ENCODE measurements at places on chromosomes 13 and 19.
A peak's percentile ranks its signal among the peaks of the same experiment; 100 is the strongest.

- DNase-seq, result no peak
Measured at GRCh38 chr19:45139286-45140143, 21.3 kb downstream of the NKPD1 start.

DNA sequence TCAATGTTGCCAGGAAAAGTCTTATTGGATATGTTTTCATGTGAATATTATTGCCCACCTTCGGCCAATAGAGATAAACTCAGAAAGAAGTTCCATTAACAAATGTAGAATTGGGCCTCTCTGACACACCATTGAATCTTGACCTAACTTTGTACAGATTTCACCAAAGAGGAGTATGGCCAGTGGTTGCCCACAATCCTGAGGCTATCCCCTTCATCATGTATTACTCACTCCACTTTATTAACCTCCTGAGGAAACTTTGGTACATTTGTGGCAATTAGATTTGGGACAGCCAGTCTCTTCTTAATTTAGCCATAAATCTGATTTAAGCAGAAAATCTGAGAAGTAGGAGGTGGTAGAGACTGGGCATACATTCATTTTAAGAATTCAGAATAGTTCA lies 53.3 kb upstream of the POSTN start:
- no peak for DNase-seq

GRCh38 chr13:93499991-93500390 lies 273.4 kb downstream of the GPC6 start:
- DNase-seq, result no peak

DNA sequence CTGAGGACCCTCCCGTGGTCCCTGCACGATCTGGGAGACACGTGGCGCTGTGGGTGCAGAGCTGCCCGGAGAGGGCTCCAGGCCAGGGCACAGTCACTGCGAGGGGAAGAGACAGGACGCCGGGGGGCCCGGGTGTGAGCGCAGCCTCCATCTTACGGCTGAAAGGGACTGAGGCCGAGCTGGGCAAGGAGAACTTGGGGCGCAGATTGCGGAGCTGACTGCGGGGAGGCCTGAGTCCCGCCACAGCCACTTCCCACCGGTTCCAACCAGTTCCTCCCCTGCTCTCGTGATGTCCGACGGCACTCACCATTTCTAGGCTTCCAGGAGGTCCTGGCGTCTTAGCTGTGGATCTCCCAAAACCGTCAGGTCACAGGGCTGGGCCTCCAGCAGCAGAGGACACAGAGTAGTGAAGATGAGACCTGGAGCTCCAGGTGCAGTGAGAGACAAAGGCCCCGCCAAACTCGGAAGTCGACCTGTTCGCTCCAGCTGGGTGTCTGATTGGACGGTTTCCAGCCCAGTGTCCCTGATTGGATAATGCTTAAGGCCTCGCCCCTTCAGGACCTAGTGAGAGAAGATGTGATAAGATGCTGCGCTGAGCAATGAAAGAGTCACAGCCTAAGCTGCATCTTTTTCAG lies 4.8 kb upstream of the ZNF253 start:
- peak; percentile 19 for DNase-seq

DNA sequence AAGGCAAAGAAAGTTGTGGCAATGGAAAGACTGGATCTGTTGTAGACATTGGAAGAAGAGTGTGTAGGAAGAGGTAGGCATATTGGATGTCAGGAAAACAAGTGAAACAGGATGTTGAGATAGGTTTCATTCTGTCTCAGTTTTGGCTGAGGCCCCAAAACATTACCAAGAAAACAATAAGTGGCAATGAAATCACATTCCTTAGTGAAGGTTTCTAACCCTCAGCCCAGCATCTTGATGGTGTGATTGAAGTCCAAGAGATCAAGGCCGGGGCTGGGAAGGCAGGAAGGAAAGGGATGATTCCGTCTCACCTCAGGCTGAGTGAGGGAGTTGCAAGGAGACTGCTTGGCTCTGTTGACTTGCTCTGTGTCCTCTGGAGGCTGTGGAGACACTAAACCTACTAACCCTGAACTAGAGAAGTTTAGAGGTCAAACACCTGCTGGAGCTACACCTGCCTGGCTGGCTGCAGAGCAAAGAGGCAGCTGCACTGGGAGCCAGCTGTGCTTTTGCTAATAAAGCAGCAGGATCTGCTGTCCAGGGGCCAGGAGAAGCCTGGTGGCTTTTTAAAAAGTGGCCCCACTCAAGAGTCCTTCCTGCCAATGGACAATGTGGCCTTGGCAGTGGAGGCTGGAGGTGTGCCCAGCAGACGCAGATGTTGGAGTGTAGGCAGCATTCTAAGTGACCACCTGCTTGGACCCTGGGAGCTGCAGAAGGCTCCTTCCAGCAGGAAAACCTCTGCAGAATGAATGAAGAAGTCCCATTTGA lies 53.6 kb downstream of the DGKH start:
- DNase-seq, result no peak

DNA sequence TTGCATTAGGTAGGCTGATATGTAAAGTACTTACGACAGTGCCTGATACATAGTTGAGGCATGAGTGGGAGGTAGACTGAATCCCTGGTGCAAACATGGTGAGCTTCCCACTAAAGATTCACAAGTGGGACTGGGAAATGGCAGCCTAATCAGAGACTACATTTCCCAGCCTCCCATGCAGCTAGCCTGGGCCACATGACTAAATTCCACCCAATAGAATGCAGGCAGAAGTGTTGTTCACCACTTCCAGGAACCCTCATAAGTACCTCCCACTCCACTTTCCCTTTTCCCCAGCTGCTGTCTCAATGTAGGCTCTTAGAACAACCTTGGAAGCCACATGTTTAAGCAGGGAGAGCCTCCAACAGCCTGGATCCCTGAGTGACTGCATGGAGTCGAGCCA lies 104.9 kb downstream of the CACNA1A start:
- no peak for DNase-seq

GRCh38 chr19:35693835-35694599 lies 10.3 kb upstream of the ZBTB32 start:
- DNase-seq, result peak; percentile 93

DNA sequence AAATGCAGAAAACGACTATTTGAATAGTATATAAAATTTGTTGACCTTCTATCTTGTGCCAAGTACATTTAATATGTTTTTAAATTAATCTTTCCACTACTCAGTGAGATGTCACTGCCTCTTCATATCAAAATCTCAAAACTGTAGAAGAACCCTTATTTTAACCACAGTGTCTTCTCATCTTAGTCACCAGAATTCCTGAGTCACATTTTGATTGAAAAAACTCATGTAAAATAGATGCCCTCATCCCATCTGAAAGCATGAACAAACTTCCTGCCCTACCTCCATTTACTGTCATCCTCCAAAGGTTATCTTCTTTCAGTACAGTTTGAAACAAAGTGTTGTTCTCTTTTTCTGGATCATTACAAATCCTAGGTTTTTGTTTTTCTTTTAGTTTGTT lies 1215.4 kb downstream of the PCDH9 start:
- no peak for DNase-seq

- DNase-seq, result no peak
Measured at GRCh38 chr19:1261538-1261797, 7.7 kb upstream of the CIRBP start.

DNA sequence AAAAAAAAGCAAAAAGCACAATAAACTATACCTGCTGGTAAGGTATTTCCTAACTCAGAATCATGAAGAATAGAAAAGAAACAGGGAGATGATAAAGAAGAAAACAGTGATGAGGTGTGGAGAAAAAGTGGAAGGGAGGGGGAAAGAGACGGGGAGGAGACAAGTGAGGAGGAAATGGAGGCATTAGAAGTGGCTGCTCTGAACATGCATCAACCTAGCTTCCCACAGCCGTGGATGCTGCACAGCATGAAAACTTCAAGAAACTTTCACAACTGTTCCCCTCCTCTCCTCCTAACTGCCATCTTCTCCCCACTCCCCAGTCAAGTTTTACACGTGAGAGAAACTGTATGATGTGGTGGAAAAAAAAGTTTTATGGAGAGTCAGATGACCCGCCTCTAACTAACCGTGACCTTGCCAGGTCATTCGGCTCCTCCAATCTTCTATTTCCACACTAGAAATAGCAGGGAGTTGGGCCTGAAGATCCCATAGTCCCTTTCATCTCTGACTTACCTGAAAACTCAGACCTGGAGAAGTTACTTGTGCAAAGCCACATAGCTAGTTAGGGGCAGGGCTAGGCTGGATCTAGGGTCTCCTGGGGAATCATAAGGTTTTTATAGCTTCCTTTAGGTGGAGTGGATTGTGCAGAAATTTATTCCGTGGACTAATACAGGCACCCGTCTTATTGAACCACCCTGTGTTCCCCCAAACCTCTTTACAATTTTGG lies 461.9 kb downstream of the KLF5 start:
- DNase-seq, result no peak

- no peak for DNase-seq
Measured at GRCh38 chr13:28485996-28486543, 8.9 kb downstream of the FLT1 start.

DNA sequence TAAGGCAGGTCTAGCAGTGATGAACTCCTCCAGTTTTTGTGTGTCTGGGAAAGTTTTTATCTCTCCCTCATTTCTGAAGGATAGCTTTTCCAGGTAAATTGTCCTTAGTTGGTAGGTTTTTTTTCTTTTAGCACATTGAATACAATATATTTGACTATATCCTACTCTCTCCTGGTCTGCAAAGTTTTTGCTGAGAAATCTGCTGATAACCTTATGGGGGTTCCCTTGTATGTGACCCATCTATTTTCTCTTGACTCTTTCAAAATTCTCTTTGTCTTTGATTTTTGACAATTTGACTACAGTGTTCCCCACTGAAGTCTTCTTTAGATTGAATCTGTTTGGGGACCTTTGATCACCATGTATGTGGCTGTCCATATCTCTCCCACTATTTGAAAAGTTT lies 42.6 kb upstream of the ZNF507 start:
- no peak for DNase-seq

- no peak for DNase-seq
Measured at GRCh38 chr19:56147307-56147706, 6.2 kb downstream of the ZNF444 start.

GRCh38 chr19:16001481-16002312 lies 52.9 kb downstream of the OR10H4 start:
- peak; percentile 46 for DNase-seq

DNA sequence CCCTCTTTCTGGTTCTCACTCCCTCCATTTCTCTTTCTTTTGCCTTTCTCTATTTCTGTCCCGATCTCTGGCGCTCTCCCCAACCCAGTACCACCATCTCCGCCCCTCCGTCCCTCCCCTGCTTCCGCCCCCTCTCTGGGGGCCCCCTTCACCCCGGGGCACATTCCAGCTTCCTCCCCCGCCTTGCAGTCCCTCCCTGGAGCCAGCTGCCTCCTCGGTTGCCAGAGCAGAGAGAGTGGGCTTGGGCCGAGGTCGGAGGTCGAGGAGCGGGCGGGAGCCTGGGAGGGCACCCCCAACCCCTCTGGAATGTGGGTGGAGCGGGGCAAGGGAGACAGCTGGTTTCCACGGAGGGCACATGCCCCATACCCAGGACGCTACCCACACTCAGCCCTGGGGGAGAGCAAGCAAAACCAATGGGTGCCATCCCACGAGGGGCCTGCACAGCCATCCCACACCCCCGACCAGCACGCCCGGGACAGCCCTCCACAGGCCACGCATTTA lies 6.5 kb upstream of the CIRBP start:
- no peak for DNase-seq

GRCh38 chr13:98522371-98522770 lies 54.5 kb downstream of the STK24 start:
- no peak for DNase-seq

- peak; percentile 33 for DNase-seq
Measured at GRCh38 chr13:30142486-30143211, 164.7 kb downstream of the KATNAL1 start.

DNA sequence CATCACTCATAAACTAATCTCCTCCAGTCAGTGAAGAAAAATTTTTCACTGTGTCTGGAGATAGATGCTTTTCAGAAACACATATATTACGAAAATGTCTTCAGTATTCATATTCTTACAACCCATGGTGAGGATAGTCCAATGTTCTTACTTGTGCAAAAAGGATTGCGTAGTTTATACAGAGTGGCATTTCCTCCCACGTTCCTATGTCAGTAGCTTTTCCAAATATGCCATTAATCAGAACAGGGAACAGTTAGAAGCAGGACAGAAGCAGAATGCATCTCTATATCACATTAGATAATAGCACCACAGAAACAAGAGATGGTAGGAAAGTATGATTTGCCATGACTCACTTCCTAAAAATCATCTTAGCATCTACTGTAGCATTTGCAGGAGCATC lies 282.9 kb downstream of the SLITRK5 start:
- no peak for DNase-seq

DNA sequence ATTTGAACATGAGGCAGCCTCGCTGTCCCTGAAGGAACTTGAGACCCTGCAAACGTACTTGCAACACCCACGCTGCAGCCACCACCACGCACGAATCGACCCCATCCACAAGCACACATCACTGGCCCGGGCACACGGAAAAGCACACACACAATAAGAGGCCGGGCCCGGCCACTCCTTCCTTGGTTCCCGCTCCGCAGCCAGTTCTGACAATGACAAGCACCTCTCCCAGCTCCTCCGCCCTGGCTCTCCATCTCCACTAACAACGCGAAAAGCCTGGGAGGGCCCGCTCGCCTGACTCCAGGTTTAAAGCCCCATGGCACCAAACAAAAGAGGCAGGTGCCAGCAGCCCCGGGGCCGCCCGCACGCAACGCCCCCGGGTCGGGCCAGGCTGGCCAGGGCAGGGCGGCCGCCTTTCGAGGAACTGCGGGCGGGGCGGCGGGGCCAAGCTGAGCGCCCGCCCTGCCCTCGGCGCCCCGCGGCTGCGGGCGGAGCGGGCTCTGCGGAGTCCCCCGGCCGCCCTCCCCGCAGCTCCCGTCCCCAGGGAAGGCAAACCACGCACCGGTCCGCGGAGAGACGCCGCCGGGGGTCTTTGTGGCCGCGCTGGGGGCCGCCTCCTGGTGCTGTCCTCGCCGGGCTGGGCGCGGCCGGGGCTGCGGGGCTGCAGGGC lies 495 bp downstream of the DCLK1 start:
- DNase-seq, result no peak

DNA sequence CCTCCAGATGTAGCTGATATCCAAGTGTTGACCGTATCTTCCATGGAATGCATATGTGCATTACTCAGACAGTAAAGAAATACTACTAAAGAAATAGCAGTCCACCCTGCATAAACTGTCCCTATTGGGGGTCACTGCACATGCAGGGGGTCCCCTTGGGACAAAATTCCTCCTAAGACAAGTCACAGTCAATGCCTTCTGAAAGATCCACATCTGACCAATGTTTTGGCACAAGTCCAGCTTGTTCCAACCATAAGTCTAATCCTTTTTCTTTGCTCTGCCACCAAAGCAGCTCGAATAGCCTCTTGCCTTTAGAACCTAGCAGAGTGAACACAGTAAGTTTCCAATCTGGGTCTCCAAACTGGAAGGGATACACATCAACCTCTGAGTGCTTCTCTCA lies 87.9 kb downstream of the DIAPH3 start:
- DNase-seq, result no peak

- peak; percentile 34 for DNase-seq
Measured at GRCh38 chr19:54523403-54523802, 20.8 kb downstream of the LAIR2 start.

GRCh38 chr19:53511933-53512374 lies 26.0 kb upstream of the ZNF331 start:
- peak; percentile 55 for DNase-seq

- peak; percentile 69 for DNase-seq
Measured at GRCh38 chr13:99288089-99288488, 19.1 kb downstream of the GPR183 start.

DNA sequence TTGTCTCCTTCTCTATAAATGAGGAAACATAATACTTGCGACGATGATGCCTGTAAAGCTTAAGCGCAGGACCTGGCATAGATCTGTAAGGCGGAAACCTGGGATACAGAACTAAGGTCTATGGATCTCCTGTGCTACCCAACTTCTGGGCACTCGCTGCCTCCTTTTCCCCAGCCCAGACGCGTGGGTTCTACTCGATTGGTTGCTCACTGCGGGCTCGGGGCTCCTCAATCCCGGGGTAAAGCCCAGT lies 615 bp upstream of the PSMC4 start:
- DNase-seq, result no peak

GRCh38 chr19:35363001-35363590 lies 4.8 kb downstream of the FFAR3 start:
- no peak for DNase-seq
